ENCODE measurements at places on chromosomes 2 and 18. TPM values are rescaled to one million over a fixed set of nuclear protein-coding genes. Genes with fewer than 3 reads are reported as not detected.

CAPN14 gene
- polyA plus RNA-seq, result not detected

CTAGE1 gene
- polyA plus RNA-seq, result not detected

DNA sequence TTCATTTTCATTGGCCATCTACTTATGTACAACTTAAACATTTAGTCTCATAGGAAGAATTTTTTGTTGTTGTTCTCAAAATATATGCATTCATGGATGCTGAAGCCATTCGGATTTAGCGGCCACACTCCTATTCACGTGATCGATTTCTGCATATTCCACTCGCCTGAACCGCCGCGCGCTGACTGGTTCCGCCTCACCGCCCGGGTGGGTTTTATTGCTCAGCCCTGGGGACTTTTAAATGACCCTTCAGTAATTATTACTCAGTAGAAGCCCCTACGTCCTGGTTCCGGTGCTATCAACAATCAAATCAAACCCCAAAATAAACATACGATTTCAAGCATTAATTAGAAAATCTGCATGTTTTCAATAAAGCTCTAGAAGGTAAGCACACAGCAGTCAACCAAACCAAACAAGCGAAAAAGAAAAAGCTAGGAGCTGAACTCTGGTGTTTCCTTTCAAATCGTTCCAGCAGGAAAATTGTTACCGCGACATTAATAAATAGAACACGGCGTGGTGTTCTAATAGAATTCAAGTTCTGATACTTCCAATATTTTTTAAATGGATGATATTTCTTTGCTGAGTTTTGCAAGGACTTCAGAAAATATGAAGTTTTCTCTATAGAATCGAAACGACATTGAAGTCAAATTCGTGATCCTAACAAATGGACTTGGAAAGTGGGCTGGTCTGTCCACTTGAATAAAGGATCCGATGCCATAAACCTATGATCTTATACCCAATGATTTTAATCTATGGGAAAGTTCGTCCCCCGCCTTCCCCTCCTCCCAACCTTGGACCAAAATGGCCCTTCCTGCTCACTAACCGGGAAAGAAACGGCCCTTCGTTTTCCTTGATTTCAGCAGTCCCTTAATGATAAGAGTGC, 9.3 kb downstream of the PAX3 start:
- DNase-seq, result no peak

DNA sequence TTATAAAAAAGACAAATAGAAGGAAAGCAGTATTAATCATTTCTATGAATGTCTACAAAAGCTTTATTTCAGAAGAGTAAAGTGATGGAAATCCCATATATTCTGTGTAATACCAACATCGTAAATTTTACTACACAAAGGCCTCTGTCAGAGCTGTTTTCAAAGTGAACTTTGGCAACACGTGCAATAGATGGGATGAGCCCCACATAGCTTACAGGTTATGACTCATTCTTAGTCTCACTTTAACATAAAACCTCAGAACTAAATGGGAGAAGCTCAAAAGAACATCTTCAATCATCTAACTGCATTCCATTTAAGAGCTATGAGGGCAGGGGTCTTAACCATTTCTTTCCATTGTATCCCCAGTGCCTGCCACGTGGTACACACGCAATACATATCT, 11.5 kb downstream of the VPS4B start:
- no peak for DNase-seq

- no peak for DNase-seq
Measured at GRCh38 chr2:130371723-130372054, 15.8 kb downstream of the PTPN18 start.

Measured in muscle of back (tissue), 13 donors.